Stimulated activated CD8-positive, alpha-beta memory T cell treated with anti-CD3 and anti-CD28 coated beads, Interleukin-4, amount 100 ng/mL, for 4 hours (primary cell): ENCODE measurements at places on chromosomes 2 and 18.

DNA sequence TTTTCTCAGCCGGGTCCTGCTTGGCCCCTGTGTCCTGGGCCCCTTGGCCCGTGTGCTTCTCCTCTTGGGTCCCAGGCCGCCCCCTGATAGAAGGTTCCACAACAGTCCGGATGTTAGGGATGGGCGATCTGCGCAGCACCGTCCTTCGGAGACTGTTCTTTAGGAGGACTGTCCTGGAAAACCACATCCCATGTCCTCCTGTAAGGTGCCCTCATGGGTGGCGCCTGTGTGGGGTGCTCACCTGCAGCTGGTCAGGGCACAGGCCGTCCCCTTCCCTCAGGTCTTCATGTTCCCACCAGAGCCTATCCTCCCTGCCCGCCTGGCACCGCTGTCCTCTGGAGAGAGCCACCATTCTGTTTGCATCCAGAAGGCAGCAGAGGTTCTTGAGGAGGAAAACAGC lies 50.0 kb downstream of the CTDP1 start:
- no peak for DNase-seq

DNA sequence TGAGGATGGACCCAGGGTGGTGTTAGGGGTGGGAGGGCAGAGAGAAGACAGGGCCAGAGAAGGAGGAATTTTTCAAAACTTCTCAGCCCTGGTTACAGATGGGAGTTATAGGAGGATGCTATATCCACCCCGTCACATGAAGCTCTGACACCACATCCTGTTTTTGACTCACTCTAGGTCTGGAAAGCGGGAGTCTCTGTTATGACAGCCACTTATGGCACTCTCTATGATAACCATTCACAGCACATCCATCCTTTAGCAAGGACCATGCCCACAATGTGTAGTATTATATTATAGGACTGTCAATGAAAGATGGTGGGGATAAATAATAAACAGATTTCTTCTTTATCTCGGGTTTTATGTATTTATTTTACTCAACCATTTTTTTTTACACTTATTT lies 461.2 kb downstream of the CDH2 start:
- no peak for DNase-seq

DNA sequence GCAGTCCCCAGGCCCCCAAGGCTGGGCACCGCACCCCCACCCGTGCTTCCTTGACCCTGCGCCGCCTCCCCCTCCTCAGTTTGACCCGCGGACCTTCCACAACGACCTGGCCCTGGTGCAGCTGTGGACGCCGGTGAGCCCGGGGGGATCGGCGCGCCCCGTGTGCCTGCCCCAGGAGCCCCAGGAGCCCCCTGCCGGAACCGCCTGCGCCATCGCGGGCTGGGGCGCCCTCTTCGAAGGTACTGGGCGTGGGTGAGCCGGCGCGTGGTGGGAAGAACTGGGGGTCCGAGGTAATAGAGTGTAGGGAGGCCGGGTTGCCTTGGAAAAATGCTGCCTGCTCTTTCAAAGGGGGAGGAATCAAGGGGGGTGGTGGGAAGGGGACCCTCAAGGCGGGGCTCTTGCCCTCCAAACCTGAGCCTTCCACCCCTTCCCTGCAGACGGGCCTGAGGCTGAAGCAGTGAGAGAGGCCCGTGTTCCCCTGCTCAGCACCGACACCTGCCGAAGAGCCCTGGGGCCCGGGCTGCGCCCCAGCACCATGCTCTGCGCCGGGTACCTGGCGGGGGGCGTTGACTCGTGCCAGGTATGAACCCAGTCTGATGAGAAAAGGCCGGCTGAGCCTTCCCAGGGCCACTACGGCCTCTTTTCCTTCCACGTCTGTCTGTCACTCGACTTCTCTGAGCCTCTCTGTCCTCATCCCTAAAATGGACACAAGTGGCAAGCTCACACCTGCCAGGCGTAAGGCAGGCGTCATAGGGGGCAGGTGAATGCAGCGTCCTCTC lies 2.6 kb downstream of the PRSS56 start:
- DNase-seq, result no peak

DNA sequence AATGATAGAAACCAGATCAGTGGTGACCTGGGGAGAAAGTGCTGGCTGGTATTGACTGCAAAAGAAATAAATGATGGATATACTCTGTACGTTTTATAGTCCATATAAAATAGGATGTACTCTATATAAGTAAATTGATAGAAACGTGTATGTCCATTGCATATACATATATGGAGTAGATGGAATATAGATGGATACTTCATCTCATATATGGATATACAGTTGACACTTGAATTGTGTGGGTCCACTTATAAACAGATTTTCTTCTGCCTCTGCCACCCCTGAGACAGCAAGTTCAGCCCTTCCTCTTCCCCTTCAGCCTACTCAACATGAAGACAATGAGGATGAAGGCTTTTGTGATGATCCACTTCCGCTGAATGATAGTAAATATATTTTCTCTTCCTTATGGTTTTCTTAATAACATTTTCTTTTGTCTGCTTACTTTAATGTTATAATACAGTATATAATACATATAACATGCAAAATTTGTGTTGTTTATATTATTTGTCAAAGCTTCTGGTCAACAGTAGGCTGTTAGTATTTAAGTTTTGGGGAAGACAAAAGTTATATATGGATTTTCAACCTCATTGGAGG lies 76.1 kb upstream of the MYCN start:
- DNase-seq, result no peak

DNA sequence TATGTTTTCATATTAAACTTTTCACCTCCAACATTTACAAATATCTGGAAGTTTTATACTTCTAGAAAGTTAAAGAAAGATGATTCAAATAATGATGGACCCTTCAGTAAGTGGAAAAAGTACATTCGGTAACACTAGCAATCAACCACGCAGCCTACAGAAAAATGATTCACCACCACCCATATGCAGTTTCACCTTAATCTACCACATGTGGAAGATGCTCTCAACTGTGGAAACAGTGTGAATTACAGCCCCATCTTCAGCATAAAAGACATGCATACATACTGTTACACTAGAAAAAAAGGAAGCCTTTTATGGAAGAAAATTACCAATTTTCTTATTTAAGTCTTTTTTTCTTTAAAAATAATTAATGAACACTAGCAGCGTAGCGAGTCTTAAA lies 1.1 kb downstream of the SLC38A11 start:
- DNase-seq, result no peak

DNA sequence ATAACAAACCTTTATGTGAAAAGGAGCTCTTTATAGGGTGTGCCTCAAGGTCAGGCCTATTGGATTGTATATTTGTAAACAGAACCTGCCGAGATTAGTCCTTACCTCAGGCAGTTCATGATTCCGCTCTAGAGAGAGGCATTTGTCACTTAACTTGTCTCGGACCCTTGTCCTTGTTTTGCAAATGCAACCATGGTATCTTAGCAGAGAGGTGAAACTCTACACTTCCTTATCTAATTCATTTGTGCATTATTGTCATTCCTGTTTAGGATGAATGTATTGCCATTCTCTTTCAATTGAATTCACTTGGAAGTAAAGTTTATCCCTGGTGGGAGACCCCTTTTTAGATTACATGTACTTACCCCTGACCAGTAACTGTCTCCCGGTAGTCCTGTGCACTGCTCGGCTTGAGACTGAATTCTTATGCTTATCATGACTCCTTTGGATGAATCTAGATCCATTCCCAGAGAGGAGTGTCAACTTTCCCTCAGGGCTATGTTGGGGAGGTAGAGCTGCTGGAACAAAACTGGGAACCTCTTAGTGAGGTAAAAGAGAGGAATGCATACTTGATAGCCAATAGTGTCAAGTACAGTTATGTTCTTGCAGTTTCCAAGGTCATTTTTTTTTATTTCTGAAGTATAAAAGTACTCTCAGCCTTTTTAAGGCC lies 46.6 kb downstream of the SGPP2 start:
- DNase-seq, result no peak

GRCh38 chr2:113282747-113283533 lies 4.2 kb upstream of the PAX8 start:
- no peak for DNase-seq

DNA sequence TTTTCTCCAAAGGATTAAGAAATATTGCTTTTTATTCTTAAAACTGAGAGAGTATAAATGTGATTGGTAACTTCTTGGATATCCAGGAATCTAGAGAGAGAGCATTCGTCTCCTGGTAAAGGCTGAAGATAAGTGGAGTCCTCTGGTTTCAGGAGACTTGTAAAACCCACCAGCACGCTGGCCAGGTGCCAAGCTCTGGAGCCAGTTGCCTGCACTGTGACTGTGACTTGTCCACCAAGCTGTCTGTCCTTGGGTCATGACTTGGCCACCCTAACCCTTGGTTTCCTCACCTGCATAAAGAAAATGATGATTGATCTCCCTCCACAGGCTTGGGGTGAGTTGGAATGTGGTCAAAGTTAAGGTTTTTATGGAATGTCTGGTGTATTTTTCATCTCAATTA lies 185.4 kb upstream of the NCKAP5 start:
- no peak for DNase-seq

DNA sequence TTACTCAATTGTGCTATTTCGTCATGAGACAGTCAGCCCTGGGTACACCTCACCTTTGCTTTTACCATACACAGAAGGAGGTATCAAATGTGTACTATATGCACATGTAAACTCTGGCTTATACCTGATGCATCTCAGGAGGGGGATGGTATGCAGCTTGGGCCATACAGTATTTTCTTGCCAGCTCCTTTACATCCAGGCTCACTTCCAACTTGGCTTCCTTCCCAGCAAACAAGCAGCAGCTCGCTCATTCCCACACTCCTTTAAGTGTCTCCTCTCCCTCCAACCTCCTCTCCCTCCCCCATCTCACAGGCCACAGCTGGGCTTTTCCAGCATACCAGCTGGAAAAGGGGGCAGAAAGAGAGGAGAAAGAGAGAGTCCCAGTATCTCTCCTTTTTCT lies 9.6 kb downstream of the MARCHF4 start:
- no peak for DNase-seq
